ENCODE measurements at places on chromosomes 5 and 9.

GRCh38 chr9:21669701-21670100 lies 132.7 kb upstream of the MTAP start:
- no peak for DNase-seq

GRCh38 chr9:129403779-129404620 lies 216.9 kb downstream of the C9orf50 start:
- DNase-seq: no peak

DNA sequence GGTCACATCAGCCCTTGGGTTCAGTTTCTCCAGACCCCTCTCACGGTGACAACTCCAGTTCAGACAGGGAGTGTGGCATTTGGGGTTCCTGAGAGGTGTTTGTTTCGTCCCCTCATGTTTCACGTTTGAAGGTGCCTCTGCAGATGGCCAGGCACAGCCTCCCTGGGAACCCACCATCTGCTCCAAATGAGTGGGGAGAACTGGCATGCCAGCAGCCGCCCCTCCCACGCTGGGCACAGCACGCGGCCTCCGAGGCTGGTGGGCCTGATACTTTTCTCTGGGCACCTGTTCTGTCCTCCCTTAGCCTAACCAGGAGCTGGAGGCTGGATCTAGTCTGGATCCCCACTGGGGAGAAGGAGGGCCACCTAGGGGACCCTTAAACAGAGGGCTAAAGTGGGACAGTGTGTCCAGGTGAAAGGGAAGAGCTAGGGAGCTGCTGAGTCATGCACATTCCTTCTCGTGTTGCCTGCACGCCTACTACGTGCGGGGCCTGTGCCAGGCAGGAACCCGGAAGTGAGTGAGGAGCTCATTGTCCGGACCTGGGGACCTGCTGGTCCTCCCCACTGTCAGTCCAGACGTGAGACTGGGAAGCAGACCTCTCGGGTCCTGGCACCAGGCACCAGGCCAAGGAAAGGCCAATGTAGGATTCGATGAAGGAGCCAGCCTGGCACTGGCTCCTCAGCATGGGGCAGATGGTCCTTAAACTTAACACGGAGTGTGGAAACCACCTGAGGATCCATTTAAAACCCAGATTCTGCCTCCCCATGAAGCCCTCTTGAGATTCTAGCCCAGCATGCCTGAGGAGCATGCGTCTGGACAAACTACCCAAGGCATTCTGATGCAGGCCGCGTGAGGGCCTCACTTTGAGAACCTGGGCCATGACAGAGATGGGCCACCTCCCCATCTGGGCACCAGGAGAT lies 11.7 kb downstream of the DNM1 start:
- no peak for DNase-seq

- DNase-seq: no peak
Observed at GRCh38 chr9:82034956-82035731, 46.6 kb downstream of the SPATA31D1 start.

- no peak for DNase-seq
Observed at GRCh38 chr9:89723469-89724100, 118.8 kb downstream of the GADD45G start.

DNA sequence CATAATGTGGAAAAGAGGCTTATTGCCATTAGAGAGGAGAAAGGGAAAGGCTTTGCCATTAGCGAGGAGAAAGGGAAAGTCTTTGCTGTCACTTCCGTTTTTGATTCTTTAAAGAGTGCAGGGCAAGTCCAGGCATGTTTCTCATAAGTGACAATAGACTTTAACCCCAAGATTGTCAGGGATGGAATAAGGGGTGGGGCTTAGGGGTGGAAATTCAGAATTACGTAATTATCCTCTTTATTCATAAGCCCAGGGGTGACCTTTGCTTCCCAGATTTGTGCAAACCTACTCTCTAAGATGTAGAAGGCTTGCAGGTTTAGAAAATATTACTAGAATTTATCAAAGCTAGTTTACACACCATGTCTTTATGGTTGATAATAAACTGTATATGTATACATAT lies 2.3 kb upstream of the PLK2 start:
- DNase-seq: peak; percentile 58

DNA sequence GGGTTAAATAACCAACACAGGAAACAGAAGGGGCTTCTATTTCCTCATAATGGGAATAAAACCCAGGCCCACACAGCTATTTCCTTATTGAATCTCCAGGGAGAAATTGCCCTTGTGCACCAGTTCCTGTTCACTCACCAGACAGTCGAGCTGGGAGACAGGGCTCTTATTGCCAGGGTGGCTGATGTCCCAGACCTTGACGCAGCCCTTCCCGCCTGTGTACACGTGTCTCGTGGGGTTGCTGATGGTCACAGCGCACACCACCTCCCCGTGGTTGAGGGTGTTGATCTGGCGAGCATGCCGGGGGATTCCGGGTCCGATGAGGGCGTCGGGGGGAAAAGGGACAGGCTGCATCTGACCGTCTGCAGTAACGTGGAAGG lies 96.5 kb downstream of the TLE1 start:
- DNase-seq: peak; percentile 21

DNA sequence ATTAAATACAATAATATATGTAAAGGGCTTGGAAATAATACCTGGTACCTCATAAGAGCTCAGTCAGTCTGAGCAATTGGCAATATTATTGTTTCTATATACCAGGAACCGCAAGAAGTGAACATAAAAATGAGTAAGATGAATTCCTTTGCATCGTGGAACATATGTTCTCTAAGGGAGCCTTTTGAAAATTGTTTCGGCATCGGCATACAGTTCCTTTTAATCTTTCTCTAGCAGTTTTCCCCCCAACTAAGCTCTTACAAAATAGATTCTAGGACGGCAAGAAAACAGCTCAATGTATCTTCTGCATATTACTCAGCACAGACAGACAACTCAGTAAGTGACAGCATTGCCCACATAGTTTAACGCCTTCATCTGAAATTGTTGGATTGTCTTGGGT lies 426.6 kb upstream of the WWC1 start:
- no peak for DNase-seq

- no peak for DNase-seq
Observed at GRCh38 chr9:17315341-17315740, 180.5 kb downstream of the CNTLN start.

DNA sequence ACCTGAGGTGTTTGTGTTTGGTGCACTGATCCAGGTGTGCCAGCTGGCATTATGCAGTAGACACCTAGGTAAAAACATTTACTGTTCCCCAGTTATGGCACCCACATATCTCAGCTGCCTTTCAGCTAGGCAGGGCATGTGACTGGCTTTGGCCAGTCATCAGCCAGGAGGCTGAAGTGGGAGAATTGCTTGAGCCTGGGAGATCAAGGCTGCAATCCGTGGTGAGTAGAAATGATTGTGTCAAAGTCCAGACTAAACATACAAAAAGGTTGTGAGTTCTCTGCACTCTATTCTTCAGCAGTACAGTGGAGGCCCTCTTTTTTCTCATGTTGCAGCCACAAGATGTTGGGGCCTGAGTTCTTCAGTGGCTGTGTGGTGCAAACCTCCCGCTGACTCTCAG lies 3.2 kb upstream of the FBLL1 start:
- DNase-seq: no peak

- DNase-seq: no peak
Observed at GRCh38 chr9:110440796-110441195, 103.1 kb upstream of the TXNDC8 start.

GRCh38 chr9:87546704-87547103 lies 49.0 kb downstream of the DAPK1 start:
- DNase-seq: no peak
